ENCODE measurements at places on chromosomes 5 and 9.

DNA sequence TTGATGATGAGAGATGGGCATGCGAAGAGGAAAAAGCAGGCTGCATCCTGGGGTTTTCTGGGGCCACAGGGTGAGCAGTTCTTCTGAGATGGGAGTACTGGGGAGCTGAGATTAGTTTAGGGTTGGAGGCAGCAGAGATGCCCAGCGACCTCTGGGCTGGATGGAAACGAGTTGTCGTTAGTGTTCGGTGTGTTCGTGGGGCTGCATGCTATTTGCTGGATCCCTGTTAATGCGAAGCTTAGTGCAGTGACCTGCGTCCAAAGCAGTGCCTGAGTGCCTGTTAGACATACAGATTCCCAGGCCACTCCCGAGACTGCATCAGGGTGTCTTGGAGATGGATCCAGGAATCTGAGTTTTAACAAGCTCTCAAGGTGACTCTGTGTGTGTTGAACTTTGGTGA lies 201.3 kb downstream of the CACNA1B start:
- DNase-seq = no peak

DNA sequence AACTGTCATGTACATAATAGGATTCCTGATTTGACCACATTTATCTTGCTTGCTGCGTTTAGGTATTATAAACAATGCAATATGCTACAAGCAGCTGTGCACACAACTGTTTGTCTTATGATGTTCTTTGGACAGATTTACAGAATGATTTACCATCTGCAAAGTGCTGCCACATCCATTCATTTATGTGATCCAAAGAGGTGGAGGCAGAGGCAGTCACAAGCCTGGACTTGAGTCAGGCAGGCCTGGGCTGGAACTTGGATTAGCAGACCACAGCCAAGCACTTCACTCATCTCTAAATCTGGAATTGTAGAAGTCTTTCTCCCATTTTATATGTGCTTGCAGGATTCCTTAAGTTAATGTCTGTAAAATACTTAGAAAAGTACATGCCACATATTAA lies 149.0 kb downstream of the INSYN2B start:
- DNase-seq = no peak

- DNase-seq = no peak
Observed at GRCh38 chr9:104810421-104811339, 46.8 kb downstream of the NIPSNAP3B start.

DNA sequence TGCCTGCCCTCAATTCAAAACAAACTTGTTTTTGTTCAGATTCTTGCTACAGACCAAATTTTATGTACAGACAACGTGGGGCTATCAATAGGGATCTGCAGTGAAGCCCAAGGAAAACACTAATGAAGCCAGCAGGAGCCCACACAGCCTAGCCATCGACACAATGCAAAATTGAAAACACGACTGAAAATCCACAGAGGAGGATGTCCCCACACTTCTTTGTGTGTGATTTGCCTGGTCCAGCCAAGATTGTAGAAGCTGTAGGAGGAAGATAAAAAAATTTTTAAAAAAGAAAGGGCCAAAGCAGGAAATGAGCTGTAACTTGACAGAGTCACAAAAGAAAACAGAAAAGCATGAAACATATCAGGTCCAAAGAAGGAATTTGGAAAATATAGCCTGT lies 34.8 kb downstream of the HTR4 start:
- no peak for DNase-seq

DNA sequence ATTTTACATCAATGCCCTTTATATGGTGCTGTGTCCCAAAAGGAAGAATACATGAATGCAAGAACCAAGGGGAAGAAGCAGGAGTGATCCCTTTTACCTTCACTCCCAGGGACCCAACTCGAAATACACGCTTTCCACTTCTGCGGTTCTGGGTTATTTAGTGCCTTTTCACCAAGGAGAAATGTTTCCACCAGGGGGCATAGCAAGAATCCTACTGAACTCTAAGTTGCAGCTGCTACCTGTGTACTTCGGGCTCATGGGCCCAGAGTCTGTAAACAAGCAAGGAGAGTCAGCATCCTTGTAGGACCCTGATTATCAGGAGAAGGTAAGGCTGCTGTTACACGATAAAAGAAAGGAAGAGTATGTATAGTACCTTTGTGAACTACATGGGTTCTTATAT lies 45.7 kb downstream of the DPYSL3 start:
- no peak for DNase-seq

DNA sequence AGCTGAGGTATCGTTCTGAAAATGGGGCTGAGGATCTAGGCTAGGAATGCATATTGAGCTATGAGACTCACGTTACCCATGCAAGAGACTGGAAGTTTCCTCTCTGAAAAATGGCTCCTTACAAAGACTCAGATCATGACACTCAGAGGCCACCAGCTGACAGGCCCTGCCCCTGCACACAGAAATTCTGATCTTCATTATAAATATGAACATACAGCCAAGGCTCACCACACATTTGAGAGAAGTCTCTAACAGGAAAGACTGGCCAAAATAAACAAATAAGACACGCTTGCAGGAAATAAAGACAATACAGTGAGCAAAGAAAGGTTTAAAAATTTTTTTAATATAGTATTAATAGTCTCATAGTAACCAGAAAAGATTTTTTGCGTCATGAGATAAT lies 365.9 kb downstream of the NFIB start:
- DNase-seq = no peak

- no peak for DNase-seq
Observed at GRCh38 chr9:114304416-114305188, 18.3 kb upstream of the ORM1 start.

DNA sequence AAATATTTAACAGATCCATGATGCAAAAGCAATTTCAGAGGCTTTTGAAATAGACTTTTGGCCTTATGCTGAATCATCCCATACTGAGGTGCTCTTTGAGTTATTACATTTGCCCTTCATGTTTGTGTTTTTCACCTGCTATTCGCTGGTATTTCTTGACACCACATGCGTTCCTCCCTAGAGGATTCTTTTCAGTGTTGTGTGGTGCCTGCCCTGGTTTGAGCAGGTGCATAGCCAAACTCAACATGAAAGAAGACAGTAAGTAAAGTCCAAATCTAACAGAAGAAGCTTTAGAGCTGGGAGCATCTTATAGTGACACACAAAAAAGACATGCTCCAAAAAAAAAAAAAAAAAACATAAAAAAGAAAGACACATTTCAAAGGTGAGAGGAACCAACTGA lies 796.3 kb downstream of the SEMA5A start:
- DNase-seq = no peak

DNA sequence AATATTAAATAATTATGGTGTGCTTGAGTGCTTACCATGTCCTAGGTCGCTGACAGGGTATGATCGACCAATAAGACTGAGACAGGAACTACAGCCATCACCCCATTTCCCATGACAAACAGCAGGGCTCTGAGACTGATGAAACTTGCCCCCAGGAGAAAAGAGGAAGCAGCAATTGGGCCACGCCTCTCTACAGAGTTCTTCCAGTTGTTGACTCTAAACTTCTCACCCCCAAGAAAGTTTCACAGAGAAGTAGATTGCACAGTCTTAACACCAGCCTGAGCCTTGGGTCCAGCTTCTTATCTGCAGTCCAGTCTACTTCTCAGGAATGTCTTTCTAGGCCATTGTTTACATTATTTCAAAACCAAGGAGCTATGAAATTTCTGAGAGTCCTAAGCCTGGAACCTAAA lies 182.2 kb upstream of the ANKRD55 start:
- DNase-seq = no peak

DNA sequence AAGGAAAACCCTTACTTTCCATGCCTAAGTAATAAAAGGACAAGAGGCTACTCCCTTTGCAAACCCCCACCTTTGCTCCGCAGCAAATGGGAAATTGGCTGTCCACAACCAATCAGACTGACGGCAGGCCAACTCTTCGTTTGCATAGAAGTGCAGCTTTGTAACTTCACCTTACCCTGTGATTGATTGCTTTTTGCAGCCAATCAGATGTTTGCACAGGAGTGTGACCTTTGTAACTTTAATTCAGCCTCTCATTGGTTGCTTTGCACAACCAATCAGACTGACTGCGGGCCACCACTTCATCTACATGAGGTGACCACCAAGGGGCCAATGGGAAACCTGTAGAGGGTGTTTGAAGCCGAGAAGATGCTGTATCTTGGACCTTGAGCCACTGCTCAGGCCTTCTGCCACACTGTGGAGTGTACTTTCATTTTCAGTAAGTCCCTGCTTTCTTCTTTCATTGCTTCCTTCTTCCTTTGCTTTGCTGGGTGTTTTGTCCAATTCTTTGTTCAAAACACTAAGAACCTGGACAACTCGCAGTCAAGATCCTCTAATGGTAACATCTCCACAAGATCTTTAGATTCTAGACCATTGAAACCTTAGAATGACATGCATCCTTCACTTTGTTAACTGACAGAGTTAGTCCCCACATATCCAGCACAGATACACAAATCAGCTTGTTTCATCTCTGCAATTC lies 51.3 kb upstream of the FREM1 start:
- no peak for DNase-seq

DNA sequence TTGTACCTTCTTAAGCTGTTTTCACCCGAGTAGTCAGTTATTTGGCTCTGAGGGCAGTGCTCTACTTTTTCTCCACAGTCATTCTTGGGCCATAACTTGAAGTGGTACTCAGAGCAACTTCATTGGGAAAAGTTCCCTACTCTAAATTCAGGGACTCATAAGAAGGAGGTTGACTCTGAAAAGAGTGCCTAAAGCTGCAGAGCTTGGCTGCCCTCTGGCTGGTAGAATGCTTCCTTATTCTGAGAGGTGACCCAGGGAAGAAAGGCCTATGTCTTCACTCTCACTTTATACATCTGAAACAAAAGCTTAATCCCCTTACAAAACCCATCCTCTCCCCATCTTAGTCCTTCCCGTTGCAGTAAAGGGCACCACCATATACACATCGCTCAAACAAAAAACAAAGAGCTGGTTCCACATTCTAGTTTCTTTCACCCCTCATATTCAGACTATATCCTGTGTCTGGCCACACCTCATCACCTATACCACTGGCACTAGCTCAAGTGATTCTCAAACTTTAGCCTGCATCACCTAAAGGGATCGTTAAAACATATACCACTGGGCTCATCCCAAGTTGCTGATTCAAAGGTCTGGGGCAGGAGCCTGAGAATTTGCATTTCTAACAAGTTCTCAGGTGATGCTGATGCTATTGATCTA lies 7.9 kb downstream of the IGIP start:
- no peak for DNase-seq

GRCh38 chr9:72471096-72471495 lies 50.3 kb upstream of the TMC1 start:
- DNase-seq = no peak

DNA sequence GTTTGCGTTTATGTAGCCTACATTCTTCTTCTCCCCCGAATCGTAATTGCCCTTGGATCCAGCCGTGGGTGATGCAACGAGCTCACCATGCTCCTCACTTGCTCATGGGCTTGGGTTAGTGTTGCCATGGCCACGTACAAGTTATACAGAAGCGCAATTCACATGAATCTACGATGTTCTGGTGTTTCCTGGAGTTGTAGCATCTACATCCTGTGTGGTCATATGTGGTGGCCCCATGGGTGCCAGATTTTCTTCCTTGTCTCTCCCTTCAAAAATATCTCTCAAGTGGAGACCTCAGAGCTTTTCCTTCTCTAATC lies 115.3 kb downstream of the TLE4 start:
- no peak for DNase-seq

DNA sequence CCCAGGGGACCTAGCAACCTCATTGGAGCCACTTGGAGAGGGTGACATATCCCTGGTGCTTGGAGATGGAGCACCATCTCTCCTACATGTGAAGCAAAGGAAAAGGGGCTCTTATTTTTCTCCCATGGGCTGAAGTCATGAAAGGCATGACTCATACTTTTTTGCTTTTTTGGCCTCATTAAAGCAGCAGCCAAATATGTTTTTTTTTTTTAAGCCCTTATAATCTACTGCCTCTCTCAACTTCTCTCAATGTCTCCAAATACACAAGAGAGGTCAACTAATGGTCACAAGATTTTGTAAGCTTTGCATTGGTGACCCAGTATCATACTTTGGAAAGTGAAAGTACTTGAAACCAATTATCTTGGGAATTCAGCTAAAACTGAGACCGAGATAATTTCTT lies 1.6 kb upstream of the CFAP90 start:
- no peak for DNase-seq

GRCh38 chr9:69397384-69398214 lies 72.6 kb downstream of the ENTREP1 start:
- DNase-seq = no peak

DNA sequence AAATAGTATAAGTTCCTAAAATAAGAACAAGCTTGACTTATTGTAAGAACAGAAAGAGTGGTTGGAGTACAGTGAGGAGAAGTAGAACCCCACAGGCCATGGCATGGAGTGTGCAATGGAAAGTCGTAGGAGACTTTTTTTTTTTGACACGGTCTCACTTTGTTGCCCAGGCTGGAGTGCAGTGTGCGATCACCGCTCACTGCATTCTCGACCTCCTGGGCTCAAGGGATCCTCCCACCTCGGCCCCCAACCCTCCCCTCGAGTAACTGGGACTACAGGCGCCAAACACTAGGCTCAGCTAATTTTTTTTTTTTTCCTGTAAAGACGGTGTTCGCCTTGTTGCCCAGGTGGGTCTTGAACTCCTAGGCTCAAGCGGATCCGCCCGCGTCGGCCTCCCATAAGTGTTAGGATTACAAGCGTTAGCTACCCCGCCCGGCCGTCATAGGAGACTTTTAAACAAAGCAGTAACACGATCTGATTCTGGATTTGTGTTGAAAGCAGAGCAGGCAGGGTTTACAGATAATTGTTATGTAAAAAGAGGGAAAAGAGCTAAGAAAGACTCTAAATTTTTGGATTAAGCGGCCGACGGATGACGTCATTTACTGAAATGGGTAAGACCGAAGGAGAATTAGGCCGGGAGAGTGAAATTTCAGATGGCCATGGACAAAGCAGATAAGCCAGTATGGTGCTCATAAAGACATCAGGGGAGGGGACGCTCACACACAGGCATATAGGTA lies 752 bp downstream of the TSTD2 start:
- no peak for DNase-seq

DNA sequence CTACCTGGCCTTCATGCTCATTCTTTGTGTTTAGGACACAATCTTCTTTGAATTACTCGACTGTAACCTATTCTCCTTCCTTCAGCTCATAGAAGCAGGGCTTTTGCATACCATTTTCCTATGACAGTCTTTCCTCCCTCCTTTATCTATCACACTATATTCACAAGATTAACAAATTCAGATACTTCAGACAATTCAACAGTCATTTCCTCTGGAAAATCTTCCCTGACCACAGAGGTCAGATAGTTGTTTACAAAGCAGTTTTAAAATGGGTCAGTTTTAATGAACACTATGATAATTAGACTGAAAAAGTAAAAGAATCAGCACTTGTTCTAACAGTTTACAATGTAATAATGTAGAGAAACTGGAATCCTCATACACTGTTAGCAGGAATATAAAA lies 4.3 kb downstream of the CAAP1 start:
- no peak for DNase-seq

- DNase-seq = no peak
Observed at GRCh38 chr9:119020730-119021333, 348.4 kb downstream of the BRINP1 start.

DNA sequence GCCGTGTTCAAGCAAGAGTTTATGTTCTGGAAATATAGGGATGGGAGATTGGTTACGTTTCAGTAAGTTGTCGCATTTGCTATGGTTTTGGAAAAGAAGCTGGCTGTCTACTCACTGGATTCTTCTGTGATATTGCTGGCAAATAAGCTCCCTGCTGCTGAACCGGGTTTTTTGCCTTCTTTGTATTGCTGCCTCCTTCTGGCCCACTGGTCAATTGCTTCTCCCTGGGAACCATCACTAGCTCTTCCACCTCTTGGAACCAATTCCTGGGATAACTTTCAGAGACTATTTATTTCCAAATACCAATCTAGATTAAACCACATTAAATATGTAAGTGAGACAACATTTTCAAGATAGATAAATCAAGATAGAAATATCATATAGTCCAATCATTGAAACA lies 43.0 kb downstream of the NUDT12 start:
- DNase-seq = no peak

- DNase-seq = no peak
Observed at GRCh38 chr5:136457390-136458013, 92.2 kb upstream of the TRPC7 start.
